Mucosa of descending colon (tissue), 3 donors: ENCODE measurements at places on chromosomes 6 and 20. TPM values are rescaled to one million over a fixed set of nuclear protein-coding genes. Genes with fewer than 3 reads are reported as not detected.

The EPB41L1 gene
- 41.0 TPM for total RNA-seq

The CASS4 gene
- total RNA-seq, result 1.0 TPM

The TP53TG5 gene
- total RNA-seq, result 1.4 TPM

The BMP5 gene
- 3.4 TPM for total RNA-seq

The SIRPB2 gene
- 0.87 TPM for total RNA-seq

The GATA5 gene
- 0.14 TPM for total RNA-seq

DNA sequence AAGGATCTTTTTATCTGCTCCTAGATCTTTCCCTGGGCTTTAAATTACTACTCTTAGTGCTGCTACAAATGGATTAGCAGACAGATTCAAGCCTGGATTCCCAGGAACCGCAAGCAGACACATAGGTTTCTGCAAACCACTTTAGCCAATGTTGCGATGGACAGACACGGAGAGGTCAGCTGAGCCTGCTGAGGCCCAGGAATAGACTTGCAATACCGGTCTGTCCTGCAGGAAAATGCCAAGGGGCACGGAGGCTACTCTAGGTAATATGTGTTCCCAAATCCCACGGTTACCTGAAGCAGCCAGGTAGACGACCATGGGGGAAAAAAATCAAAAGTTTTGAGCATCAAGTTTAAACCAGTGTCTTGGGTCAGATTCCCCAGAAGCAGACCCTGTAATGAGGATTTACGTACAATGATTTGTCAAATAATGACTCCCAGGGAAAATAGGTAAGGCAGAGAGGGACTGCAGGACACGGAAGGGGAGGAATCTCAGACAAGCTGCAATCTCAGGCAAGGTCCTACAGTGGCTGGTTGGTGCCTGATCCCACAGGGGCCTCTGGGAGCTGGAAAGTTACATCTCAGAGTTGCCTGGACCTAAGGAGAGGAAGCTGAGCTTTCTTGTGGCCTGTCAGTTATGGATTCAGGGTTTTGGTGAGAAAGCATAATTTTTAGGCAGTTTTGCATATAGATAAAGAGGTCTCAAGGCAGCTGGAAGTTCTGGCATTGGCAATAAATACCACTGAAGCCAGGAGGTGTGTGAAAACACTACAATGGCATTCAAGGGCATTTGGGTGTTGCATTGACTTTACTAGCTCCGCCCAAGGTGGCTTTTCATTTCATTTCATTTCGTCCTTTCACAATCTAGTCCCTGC is 12.5 kb downstream of the OTOR start:
- DNase-seq, result no peak

GRCh38 chr20:44662261-44662660 is 10.8 kb upstream of the ADA start:
- DNase-seq, result no peak
